Gastroesophageal sphincter (tissue), 4 donors: ENCODE measurements at places on chromosomes 2 and 18. TPM values are rescaled to one million over a fixed set of nuclear protein-coding genes. Genes with fewer than 3 reads are reported as not detected.
A peak's percentile ranks its signal among the peaks of the same experiment; 100 is the strongest.

DNA sequence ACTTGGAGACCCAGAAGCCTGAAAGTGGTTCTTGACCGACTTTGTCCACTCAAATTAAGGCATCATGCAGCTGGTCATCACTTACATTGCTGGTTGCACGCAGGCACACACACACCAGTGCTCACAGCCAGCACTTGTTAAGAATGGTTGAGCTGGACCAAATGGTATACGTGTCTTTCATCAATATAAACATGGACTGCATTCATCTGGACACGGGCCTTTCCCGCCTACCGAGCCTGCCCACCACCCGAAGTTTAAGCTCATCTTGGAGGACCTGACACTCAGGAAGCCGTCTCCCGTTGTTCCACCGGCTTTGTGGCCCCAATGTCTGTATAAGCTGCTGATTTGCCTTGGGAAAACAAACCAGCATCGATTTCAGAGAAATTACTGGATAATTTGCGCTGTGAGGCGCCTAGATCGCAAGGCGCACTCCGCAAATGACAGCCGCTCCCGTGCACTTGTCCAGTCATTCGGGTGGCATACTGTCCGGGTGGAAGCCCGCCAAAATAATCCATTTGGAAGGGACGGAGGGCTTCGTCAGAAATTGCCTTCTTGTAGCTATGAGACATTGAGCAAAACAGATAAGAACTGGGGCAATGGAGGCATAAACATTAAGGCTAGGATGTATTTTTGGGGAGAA lies 40.1 kb upstream of the AKAIN1 start:
- ATAC-seq: peak; percentile 60

DNA sequence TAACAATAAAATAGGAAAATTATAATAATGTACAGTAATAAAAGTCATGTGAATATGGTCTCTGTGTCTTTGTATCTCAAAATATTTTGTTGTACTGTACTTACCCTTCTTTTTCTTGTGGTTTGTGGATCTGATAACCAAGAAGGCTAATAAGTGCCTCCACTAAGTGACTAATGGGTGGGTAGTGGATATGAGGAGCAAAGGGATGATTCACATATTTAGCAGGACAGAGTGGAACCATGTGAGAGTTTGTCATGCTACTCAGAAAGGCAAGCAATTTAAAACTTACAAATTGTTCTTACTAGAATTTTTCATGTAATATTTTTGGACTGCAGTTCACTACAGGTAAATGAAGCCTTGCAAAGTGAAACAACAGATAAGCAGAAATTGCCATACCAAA lies 1241.2 kb upstream of the CDH2 start:
- ATAC-seq: no peak

GRCh38 chr2:15559379-15560139 lies 1.6 kb downstream of the NBAS start:
- ATAC-seq: no peak

DNA sequence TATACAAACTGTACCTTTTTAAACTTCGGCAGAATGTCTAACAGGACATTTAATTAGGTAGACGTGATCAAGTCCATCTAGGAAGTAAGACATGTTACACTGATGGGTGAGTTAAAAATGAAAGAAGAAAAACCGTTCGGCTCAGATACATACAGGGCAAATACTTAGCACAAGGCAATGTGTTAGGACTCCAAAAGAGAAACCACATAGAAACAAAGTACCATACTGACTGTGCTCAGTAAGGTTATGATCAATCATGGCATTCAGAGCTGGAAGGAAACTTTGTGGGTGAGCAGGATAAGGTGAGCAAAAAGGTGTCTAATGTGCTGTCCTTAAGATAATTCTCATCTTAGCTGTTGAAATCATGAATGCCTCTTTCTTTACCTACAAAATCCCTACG lies 211.9 kb downstream of the STK39 start:
- ATAC-seq: no peak

DNA sequence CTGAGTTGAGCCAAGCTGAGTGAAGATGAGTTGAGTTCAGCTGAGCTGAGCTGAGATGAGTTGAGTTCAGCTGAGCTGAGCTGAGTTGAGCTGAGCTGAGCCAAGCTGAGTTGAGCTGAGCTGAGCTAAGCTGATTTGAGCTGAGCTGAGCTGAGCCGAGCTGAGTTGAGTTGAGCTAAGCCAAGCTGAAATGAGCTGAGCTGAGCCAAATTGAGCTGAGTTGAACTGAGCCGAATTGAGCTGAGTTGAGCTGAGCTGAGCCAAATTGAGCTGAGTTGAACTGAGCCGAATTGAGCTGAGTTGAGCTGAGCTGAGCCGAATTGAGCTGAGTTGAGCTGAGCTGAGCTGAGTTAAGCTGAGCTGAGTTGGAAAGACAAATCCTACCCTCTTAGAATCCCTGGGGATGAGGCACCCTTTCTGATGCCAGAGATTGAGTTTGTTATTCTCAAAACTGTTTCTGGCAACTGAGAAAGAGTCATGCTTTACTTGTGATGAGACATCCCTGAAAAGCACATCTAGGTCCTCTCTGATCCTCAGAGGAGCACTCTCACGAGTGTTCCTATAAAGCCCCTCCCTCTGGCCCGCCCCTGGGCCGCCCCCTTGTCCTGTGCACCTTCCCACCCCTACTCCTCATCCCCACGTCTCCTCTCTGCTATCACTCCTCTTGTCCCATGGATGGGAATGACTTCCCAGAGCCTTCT lies 116.5 kb downstream of the MCFD2 start:
- ATAC-seq: no peak

- ATAC-seq: peak; percentile 24
Measured at GRCh38 chr2:41994233-41994637, 53.6 kb upstream of the PKDCC start.

- ATAC-seq: no peak
Measured at GRCh38 chr2:112636605-112637288, 9.0 kb upstream of the SLC20A1 start.

DNA sequence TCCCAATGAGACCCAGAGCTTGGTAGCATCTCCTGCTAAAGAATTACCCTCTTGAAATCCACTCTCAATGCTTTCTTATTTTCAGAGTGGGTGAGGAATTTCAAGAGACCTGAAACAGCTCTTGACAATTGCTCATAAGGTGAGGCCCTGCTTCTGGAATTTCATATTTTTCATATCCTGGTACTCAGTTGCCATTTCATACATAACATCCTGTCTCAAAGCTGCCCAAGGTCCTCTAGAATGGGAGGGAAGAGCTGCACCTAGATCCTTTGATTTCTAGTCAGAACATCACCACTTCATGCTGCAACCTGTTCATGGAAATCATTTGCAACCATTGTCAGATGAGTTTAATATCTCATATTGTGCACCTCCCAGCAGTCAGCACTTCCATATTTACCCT lies 404.8 kb upstream of the GALNT5 start:
- no peak for ATAC-seq

The ITPRIPL1 gene
- total RNA-seq: 0.27 TPM

The VPS4B gene
- total RNA-seq: 32.3 TPM

The IL18R1 gene
- total RNA-seq: 2.1 TPM

The SPDYA gene
- total RNA-seq: 2.7 TPM

The MC2R gene
- not detected for total RNA-seq

The SLC25A12 gene
- total RNA-seq: 54.9 TPM

The GAD1 gene
- not detected for total RNA-seq

The C1QL2 gene
- not detected for total RNA-seq
